ENCODE measurements at places on chromosomes 6 and 20. TPM values are rescaled to one million over a fixed set of nuclear protein-coding genes. Genes with fewer than 3 reads are reported as not detected.

DNA sequence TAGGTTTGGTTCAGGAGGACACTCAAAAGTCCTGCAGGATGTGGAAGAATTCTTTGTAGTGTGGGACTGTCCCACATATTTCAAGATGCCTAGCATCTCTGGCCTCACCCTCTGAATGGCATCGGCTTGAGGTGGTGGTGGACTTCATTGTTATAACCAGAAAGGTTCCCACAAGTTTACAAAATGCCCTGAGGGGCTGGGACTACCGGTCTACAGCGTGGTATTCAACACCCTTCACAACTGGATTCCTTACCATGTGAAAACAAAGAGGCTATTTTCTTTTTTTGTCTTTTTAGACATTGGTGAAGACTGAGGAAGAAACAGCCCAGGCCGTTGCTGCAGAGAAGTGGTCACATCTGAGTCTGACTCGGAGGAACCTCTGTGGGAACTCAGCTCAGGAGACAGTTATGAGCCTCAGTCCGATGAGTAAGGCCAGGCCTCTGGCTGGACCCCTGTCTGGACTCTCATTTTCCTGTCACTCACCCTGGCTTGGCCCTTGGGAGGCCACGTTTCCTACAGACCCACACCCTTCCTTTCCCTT is 15.2 kb downstream of the PGBD1 start:
- H3K4me3 ChIP-seq = no peak overlapping the region
- no peak overlapping the region for H3K27ac ChIP-seq

Gene MBOAT1
- polyA plus RNA-seq = 3.8 TPM

GRCh38 chr6:106927531-106928398 is 46.8 kb downstream of the CD24 start:
- no peak for DNase-seq
- no peaks in the 10 kb centered on the region for H3K4me1 ChIP-seq
- H3K27ac ChIP-seq = no peak overlapping the region
- H3K36me3 ChIP-seq = no peaks in the 10 kb centered on the region

DNA sequence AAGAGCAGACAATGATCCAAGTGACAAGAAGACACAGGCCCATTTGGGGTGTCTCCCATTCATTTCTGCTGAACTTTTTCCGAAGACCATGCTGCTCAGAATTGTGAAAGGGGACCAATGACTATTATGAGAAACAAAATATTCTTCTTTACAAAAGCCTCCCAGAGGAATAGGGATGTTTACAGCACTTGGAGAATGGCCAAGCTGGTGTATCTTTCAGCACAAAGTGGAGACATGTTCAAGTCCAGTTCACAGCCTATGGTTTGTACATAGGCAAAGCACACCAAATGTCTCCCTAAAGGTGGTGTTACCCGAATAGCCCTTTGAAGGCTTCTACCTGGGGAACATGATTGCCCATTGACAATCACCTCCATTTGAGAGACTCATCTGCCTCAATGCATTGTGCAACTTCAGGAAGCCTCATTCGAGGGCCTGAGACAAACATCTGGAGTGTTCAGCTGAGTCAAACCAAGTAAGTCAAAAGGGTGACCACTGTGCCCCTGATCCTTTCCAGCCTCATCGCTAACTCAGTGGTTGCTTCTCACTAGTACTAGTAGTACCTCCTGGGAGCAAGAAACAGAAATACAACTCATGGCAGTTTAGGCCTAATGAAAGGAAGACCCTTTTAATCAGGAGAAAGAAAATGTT is 451.0 kb upstream of the MARCKS start:
- H3K4me1 ChIP-seq = peaks cover 8% of the 10 kb centered on the region
- no peaks in the 10 kb centered on the region for H3K27me3 ChIP-seq
- no peak for DNase-seq
- no peak overlapping the region for H3K27ac ChIP-seq
- no peaks in the 10 kb centered on the region for H3K36me3 ChIP-seq

DNA sequence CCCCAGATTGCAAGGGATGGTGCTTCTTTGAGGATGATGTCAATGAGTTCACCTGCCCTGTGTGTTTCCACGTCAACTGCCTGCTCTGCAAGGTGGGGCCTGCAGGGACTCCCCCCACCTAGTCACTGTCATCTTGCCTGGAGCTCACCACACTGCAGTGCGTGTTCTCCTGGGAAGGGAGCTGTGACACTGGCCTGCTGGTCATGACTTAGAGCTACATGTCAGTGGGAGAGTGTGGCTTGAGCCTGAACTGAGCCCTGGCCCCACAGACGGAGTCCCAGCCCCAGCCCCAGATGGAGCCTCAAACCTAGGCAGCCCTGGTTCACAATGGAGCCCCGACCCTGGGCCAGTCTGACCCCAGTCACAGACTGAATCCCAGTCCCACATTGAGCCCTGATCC is 19.3 kb downstream of the RBCK1 start:
- H3K27ac ChIP-seq = no peak overlapping the region
- no peak for DNase-seq
- H3K4me1 ChIP-seq = no peaks in the 10 kb centered on the region

DNA sequence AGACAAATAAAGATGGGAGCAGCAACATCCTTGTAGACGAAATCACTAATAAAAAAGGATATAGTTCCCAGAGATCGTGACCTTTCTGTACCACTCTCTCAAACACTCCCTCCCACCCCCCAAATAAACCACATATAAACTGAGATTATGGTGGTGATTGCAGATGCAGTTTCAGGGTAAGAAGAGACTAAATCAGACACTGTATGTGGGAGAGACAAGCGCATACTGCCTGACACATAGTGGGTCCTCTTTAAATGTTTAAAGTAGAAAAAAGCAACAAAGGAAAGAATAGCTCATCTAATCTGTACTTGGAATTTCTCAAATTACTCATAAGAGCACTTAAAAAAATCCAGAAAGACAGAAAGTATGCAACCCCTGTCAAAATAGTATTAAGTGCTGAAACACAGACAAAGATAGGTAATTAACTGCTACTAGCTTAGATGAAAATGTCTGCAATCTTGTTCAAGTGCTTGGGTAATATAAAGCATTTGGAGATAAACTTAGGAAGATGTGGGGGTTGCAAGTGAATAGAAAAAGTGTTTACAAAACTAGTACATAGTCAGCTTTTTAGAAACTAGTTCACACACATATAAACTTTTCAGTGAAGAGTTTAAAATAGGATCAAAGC is 151.6 kb downstream of the BACH2 start:
- DNase-seq = no peak
- H3K36me3 ChIP-seq = no peaks in the 10 kb centered on the region
- no peak overlapping the region for H3K4me3 ChIP-seq
- no peaks in the 10 kb centered on the region for H3K27me3 ChIP-seq
- H3K27ac ChIP-seq = no peak overlapping the region

Gene CLPSL1
- not detected for polyA plus RNA-seq

DNA sequence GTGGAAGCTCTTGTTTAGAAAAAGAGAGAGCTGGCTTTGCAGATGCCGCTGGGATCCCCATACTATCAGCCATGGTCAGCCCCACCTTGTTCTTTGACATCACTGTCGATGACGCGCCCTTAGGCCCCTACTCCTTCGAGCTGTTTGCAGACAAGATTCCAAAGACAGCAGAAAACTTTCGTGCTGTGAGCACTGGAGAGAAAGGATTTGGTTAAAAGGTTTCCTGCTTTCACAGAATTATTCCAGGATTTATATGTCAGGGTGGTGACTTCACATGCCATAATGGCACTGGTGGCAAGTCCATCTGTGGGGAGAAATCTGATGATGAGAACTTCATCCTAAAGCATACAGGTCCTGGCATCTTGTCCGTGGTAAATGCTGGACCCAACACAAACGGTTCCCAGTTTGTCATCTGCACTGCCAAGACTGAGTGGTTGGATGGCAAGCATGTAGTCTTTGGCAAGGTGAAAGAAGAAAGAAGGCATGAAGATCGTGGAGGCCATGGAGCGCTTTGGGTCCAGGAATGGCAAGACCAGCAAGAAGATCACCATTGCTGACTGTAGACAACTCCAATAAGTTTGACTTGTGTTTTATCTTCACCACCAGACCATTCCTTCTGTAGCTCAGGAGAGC is 2.4 kb upstream of the BLCAP start:
- peaks cover 28% of the 10 kb centered on the region for H3K4me1 ChIP-seq
- H3K36me3 ChIP-seq = peaks cover 4% of the 10 kb centered on the region
- DNase-seq = no peak
- no peaks in the 10 kb centered on the region for H3K27me3 ChIP-seq
- H3K4me3 ChIP-seq = no peak overlapping the region

Gene FLRT3
- polyA plus RNA-seq = 2.2 TPM

- no peak overlapping the region for H3K27ac ChIP-seq
- no peaks in the 10 kb centered on the region for H3K27me3 ChIP-seq
- peak; percentile 10 for DNase-seq
- no peak overlapping the region for H3K4me3 ChIP-seq
Measured at GRCh38 chr6:113172531-113172966, 684.6 kb upstream of the MARCKS start.
